ENCODE measurements at places on chromosomes 4 and X. TPM values are rescaled to one million over a fixed set of nuclear protein-coding genes. Genes with fewer than 3 reads are reported as not detected.

DNA sequence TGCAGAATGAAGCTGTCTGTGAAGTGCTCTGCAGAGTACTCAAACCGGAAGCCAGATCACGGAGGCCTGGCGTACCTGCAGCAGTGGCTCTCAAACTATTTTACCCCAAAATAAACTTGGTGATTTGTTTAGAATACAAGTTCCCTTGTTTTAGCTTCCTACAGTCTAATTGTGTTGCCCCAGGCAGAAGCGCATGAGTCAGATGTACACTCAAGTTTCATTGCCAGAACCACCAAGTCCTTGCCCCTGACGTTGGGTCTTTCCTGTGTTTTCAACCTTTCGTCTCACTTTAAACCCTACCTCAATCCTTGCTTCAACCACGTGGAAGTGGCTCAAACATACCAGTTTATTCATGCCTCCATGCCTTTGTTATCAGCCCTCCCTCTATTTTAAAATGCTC is 66.2 kb upstream of the SLC7A11 start:
- no peak for ATAC-seq

DNA sequence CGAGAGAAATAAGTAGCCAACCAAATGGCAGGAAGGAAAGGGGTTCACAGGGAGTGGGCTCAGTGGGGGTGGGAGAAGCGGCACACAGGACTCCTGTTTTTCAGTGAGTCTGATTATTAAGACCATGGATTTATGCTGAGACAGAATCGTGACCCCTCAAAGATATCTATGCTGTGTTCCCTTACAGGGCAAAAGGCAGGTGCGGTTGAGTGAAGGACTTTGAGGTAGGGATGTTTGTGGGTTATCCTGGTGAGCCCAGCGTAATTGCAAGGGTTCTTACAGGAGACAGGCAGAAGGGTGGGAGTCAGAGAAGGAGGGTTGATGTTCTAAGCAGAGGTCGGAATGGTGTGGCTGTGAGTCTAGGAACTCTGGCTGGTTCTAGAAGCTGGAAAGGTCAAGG is 73.0 kb downstream of the EVC start:
- no peak for ATAC-seq

- ATAC-seq, result no peak
These were observed 61.9 kb downstream of the PRKG2 start for GRCh38 chr4:81152839-81153713.

DNA sequence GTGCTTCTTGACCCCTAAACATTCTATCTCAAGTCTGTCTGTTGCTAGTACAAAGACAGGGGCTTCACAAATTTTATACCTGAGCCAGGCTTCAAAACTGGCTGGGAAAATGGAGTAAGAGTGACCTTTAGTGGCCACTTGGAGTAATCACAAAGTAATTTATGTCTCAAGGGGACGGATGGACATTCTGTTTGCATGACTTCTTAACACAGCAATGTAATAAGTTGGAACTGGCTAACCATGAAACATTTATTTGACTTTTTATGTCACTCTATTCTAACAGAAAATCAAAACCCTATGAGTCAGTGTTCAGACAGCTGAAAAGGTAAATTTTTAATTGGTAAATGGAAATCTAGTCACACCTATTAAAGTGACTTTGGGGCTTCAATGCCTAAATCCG is 600.6 kb downstream of the ANKRD50 start:
- no peak for ATAC-seq

- ATAC-seq, result no peak
These were observed 24.2 kb downstream of the HAUS3 start for GRCh38 chr4:2217726-2218125.

DNA sequence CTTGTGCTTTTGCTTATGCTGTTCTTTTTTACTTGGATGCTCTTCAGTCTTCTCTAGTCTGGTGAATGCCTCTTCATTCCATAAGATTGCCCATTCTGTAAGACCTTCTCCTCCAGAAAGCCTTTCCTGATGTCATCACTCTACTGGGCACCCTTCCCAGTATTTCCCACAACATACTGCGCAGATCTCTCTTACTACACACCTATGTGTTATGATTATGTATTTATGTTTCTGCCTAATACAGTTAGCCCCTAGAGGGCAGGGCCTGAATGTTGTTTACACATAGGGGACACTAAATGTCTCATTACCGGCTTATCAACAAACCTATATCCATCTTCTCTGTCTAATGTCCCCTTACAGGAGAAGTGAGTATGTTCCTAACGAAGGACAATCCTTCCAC is 21.1 kb downstream of the AIFM1 start:
- ATAC-seq, result no peak

DNA sequence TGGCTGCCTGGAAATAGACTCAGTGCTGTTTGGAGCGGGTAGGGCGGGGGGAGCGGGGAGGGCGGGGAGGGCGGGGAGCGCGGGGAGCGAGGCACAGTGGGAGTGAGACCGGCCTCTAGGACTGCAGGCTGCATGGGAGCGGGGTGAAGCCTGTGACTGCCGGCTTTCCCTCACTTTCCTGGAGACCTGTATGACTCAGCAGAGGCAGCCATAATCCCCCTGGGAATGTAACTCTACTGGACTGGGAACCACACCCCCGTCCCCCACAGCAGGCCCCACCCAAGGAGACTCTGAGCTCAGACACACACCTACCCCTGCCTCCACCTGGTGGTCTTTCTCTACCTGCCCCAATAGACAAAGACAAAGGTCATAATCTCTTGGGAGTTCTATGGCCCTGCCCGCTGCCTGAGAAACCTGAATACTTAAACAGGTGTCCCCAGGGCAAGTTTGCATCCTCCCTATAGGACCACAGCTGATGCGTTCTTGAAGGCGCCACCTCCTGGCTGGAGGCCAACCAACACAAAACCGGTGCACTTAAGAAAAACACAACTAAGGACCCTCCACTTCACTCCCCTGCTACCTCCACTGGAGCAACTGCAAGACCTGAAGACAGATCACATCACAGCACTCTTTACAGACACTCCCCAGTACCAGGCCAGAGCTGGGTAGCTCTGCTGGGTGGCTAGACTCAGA is 18.0 kb downstream of the HDAC8 start:
- no peak for ATAC-seq

DNA sequence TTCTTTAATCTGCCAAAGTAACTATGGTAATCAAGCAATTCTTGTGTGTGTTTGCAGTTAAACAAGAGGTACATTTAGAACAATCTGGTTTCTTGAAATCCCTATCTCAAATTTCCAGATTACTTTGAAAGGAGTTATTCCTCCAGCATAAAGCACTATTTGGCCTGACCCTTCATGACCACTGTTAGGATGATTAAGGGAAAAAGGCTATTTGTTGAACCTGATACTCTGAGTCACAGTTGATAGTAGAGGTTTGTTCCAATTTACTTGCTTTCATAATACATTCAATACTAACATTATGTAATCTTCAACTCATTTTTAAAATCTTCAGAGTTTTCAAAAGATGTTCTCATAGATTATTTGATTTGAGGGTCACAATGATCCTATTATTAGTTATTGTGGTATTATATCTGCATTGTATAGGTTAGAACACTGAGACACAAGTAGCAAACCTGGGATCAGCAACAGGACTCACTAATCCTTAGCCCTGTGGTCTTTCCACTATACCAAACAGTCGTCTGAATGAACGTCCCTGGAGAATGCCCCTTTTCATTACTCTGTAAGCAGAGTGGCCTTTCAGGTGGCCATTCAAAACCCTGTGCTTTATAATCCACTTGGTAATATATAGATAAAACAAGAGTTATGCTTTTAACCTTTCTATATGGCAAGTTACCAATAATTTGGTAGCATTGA is 8.1 kb upstream of the NDST4 start:
- ATAC-seq, result no peak

GRCh38 chrX:154472685-154473632 is 6.1 kb downstream of the LAGE3 start:
- ATAC-seq, result no peak

- ATAC-seq, result no peak
These were observed 17.1 kb downstream of the OGT start for GRCh38 chrX:71549986-71550385.

GRCh38 chrX:17986440-17986839 is 125.3 kb upstream of the RAI2 start:
- no peak for ATAC-seq

- ATAC-seq, result no peak
These were observed 43.7 kb upstream of the SH3KBP1 start for GRCh38 chrX:19931146-19931545.

- no peak for ATAC-seq
These were observed 41.9 kb upstream of the PRDM8 start for GRCh38 chr4:80155316-80155982.

- ATAC-seq, result no peak
These were observed 175.4 kb downstream of the NPFFR2 start for GRCh38 chr4:72207196-72207595.

GRCh38 chr4:70603856-70604255 is 11.8 kb downstream of the AMBN start:
- no peak for ATAC-seq

GRCh38 chrX:42715701-42716262 is 62.2 kb downstream of the PPP1R2C start:
- no peak for ATAC-seq

The UNC5C gene
- total RNA-seq, result not detected

The TBC1D9 gene
- total RNA-seq, result 0.05 TPM

The SLC10A6 gene
- total RNA-seq, result not detected
